ENCODE measurements at places on chromosomes 1 and 21.

DNA sequence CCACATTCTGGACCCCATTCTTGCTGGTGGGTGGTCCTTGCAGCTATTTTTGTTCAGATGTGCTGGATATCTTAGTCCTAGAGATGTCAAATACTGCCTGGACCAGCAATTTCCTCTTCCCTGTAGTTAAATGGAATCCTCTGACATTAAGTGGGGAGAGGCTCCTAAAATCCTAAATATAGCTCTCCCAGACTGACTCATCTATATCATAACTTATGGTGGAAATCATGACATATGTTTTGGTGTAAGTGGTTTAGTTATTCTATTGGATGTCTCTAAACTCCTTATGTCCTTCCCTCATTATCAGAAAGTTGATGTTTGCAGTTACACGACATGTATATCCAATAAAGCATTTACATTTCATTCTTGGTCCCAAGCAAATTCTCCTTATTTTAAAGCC, 73.1 kb downstream of the KCNJ6 start:
- no peak for DNase-seq

GRCh38 chr21:37530901-37531351, 164.4 kb downstream of the DYRK1A start:
- DNase-seq: peak; percentile 52

- DNase-seq: peak; percentile 64
These were observed 17.3 kb downstream of the SLC9A1 start for GRCh38 chr1:27137544-27138075.

DNA sequence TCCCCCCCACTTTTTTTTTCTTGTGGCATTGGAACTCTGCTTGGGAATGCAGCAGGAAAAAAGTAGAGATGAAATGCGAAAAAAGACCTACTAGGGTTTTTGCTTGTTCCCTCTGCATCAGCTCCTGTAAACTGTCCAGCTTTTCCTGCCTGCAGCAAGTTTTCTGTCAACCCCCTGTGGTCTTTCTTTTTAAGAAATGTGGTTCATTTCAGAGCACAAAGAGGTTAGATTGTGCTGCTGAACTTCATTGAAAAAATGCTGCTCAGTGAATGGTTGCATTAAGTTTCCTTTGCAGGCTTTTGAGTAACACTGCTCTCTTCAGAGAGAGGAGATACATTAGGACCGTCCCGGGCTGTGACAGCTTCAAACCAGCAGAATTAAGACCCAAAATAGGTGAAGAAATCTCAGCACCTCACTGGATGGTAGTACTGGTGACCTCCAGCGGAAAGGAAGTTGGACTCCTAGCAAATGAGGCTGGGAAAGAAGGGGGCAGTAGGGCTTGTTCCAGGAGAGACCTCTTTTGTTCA, 80.7 kb downstream of the NDUFS5 start:
- no peak for DNase-seq

- DNase-seq: no peak
These were observed 79.0 kb upstream of the KRTAP19-8 start for GRCh38 chr21:31117128-31117916.

DNA sequence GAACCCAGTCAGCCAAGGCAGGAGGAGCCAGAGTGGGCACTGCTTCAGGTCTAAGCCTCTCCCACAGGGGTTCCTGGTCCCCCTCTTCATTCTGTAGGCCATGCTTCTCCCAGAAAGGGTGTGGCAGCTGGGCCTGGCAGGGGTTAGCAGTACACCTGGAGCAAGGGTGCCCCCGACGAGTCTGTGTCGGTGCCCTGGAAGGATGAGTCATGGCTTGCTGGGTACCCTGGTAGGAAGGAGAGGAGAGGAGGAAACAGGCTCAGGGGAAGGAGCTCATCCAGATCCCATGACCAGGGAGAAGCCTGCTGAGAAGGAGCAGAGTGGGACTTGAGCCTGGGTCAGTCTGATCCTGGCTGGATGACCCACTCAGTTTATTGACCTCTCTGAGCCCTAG, 10.3 kb downstream of the KDF1 start:
- DNase-seq: no peak

DNA sequence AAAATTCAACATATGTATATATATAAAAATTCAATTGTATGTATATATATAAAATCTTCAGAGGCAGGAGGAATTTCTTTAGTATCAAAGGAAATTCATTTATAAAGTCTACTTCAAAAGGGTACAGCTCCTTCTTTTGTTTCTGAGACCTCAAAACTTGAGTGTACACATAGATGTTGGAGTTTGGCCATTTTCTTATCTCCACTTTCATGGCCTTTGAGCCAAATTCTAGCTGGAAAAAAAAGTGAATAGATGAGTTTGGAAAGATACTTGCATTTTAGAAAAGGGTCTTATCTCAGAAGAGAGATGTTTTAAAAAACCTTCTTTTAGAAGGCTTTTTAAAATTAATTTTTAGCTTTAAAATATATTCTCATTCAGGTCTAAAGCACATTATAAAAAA, 103.2 kb downstream of the ATF6 start:
- no peak for DNase-seq

DNA sequence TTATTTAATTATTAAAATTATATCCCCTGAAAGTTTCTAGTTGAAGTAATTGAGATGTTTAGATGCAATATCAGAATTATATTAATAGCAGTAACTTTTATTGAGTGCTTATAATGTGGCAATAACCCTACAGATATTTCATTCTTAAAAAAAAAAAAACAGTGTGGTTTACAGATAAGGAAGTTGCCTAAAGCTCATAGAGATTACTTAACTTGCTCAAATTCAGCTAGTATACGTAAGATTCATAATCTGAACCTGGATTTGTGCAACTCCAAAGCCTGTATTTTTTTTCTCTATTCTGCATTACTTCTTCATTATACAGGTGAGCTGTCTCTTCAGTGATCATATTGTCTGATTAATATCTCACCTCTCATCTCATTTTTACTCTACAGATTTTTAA, 156.0 kb upstream of the PTBP2 start:
- no peak for DNase-seq

DNA sequence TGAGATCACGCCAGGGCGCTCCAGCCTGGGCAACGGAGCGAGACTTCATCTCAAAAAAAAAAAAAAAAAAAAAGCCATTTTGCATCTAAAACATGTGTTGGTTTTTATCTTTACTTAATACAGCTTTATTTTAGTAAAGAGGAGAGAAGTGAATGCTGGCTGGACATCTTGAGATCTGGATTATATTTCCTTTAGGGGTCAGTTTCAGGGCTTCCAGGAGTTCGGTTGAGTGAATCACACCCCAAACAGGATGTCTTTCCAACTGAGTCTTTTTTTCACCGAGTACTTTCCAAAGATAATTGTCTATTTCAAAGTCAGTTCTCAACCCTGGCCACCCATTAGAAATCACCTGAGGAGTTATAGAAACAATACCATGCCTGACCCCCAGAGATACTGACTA, 16.6 kb upstream of the IPP start:
- no peak for DNase-seq

DNA sequence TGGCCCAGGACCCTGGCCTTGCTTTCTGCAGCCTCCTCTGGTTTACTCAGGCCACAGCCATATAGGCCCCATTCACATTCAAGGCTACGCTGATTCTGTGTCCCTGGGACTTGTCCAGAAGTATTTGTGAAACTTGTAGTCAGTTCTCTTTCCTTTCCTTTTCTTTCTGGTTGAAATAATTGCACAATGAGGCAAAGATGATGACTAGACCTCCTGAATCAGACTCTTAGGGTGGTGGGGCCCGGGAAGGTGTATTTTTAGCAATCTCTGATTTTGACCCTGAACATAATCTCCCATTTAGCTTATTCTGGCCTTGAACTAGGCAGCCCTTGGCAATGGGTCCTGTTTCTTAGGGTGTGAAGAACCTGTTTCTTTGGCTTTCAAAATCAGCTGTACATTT, 39.9 kb downstream of the STUM start:
- DNase-seq: no peak

DNA sequence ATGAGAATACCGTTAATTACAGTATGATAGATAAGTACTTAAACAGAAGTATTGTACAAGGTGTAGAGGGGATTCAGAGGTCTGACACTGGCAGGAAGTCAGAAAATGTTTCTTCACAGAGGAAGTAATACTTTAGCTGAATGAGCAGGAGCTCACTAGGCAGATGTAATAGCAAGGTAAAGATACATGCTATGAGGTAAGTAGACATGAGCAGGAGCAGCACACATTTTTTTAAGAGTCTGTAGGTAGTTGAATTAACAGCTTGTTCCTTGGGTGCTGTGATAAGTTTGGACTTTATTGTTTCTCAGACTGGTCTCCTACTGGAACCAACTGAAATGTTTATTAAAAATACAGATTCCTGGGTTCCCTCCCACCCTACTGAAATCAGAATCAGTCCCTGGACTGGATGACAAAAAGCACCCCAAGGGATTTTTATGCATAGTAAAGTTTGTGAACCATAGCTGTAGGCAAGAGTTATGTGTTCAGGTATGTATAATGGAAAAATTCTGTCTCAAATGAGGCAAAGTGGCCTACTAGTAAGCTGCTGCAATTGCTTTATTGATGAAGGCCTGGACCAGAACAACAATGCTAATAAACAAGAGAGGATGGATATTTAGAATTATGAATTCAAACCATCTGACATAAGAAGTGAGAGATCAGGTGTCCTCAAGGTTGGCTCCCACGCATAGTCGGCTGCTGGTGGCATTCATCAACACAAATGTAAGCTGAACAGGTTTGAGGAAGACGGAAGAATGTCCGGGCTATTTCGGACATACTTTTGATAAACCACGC, 902 bp downstream of the AP4B1 start:
- DNase-seq: no peak

GRCh38 chr1:39204441-39205081, at the start of gene MACF1:
Gene MACF1 (plus strand): TSS chr1:39204695. CDS start chr1:39205023, 328 bp downstream.
- peak; percentile 68 for DNase-seq

DNA sequence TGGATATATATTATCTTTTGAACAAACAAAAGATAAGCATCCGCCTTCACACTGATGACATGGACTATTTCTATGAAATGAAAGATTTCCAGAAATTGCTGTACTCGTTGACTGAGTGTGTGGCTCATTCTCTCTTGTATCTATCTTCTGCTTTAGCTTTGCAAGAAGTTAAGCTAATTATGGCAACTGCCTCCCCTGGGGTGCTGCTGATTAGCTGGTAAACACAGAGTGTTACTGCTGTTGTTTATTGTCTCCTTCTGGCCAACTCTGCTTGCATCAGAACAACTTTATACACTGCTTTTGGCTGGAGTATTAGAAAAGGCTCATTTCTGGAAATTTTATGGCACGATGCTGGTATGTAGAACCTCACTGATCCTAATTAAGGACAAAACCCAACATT, 95.6 kb upstream of the SNX7 start:
- no peak for DNase-seq

GRCh38 chr21:26130249-26130881, 40.2 kb downstream of the APP start:
- DNase-seq: no peak

DNA sequence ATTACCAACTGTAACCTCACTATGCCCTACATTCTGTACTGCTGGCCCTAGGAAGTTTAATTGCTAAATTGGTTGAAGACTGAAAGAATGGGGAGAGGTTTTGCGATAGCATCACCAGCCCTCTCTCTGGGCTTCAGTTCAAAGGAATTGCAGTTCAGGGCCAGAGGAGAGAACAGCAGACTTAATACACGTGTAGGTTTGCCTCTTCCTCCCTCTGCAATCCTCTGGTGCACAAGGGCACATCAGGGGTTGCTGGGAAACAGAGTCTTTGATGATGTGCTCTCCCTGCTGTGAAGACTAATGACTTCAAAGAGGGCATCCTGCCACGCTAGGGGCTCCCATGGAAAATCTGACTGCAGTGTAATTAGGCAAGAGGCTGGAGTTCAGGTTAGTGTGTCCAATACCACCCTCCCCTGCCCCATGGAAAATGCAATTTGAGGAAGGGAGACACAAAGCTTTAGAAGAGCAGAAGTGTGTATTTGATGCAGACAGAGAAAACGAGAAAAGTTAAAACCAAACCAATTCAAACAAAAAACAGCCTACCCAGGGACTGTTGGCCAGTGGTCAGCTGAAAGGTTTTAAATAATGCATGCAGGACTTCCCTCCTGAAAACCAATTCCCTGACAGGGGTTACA, 167.9 kb downstream of the ASTN1 start:
- DNase-seq: no peak

DNA sequence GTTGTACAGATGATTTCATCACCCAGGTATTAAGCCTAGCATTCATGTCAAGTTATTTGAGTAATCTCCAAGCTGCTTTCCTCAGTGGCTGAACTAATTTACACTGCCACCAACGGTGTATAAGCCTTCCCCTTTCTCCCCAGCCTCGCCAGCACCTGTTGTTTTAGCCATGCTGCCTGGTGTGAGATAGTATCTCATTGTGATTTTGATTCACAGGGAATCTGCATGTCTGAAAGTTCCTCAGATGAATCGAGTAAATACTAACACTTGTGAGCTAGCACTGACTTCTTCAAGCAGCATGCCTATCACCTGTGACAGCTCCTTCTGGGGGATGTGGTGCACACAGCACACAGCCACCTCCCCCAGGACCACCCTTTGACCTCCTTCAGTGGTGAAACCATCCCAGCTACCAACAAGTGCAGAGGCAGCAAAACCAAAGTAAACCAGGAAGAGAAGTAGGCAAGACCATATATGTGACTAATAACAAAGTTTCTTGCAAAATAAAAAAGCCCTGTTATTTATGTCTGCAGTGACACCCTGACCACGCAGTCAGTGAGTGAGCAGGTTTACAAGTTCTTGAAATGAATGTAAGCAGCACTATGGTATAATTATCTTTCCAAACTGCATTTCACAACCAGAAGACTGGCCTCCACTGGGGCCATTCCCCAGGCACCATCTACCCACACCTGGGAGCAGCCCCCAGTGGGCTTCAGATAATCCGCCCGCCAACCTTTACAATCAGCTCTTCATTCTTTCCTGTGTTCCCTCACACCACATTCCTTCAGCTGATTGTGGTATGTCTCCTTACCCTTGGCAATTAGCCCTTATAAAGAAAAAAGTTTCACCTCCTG, 173.8 kb downstream of the ETS2 start:
- DNase-seq: no peak

DNA sequence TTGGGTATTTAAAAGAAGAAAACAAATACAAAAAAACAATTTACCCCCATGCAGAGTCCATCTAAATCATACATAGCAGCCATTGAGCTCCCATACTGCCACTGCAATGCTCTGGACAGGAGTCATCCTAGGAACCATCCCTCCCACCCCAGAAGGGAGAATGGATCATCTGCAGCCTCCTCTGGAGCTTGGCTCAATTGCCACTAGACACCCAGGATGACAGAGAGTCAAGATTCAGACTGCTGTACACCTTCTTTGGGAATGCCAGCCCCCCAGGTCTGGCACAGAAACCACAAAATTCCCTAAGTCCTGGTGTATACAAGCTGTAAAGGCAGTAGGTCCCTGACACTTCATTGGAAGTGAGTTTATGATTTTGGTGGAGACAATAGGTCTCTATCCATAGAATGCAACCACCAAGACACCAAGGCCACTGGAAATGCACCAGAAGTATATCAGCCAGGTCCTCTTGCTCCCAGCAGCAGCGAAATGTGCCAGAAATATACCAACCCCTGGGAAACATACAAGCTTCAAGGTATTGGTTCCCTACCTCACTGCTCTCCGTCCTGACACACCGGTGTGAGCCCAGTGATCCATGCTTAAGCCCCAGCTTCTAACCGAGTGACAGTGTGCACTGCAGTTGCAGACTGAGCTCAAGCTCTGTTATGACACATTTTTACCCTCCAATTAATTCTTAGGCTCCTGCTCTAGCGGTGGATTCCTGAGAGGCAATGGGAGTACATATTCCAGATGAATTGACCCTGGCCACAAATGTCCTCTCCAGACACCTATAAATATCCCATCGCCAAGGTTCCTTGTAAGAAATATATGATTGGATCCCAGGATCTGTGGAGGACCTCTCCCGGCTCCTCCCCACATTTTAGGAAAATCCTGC, 4.4 kb downstream of the TAL1 start:
- no peak for DNase-seq

Measured in left ventricle myocardium superior (tissue), 1 donor.